ENCODE measurements at places on chromosomes 3 and 15.

- no peak for DNase-seq
These were observed 146.7 kb upstream of the IQSEC1 start for GRCh38 chr3:13219902-13220296.

DNA sequence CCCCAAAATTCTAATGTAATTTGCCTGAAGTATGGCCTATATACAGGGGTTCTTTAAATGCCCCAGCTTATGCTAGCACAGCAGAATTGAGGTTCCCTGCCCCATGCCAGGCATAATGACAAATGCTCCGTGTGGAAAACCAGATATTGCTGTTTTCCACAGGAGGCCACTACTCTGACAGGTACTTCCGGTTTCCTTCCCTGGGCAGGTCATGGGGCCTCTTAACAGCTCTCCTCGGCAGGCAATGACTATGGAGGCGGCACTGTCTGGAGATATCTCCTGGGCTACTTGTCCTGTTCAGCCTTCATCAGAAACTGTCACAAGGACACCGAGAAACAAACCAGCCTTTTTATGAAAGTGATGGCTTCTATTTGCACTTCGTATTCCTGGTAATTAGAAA lies 54.8 kb downstream of the SLC7A14 start:
- no peak for DNase-seq

- no peak for DNase-seq
These were observed 341.6 kb upstream of the WNT5A start for GRCh38 chr3:55828712-55829111.

GRCh38 chr3:49359623-49360022 lies 1.5 kb upstream of the GPX1 start:
- DNase-seq = no peak

DNA sequence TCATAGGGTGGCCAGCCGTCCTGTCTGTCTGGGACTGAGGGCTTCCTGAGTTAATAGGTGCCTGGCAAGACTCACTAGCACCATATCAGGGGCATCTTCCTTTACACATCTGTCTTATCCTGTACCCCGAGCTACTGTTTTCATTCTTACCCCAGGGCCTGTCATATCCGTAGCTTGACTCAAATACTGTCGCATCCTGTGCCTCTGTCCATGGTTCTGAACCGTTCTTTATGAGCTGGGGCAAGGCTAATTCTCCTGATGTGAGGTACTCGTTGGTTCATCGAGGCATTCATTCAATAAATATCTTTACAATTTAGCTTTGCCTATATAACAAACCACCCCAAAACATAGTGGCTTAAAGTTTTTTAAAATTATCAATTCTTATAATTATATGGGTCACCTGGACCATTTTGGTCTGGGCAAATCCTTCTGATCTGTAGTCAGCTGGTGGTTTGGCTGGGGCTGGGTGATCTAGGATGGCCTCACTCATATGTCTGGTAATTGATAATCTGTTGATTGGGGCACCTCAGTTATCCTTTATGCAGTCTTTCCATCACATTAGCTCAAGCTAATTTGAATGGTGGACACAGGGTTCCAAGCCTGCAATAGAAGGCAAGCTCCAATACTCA lies 121.2 kb downstream of the TLE3 start:
- DNase-seq = no peak

- DNase-seq = no peak
These were observed 73.5 kb upstream of the PPIB start for GRCh38 chr15:64236156-64236894.

- no peak for DNase-seq
These were observed 200.6 kb downstream of the BCHE start for GRCh38 chr3:165636684-165637015.

DNA sequence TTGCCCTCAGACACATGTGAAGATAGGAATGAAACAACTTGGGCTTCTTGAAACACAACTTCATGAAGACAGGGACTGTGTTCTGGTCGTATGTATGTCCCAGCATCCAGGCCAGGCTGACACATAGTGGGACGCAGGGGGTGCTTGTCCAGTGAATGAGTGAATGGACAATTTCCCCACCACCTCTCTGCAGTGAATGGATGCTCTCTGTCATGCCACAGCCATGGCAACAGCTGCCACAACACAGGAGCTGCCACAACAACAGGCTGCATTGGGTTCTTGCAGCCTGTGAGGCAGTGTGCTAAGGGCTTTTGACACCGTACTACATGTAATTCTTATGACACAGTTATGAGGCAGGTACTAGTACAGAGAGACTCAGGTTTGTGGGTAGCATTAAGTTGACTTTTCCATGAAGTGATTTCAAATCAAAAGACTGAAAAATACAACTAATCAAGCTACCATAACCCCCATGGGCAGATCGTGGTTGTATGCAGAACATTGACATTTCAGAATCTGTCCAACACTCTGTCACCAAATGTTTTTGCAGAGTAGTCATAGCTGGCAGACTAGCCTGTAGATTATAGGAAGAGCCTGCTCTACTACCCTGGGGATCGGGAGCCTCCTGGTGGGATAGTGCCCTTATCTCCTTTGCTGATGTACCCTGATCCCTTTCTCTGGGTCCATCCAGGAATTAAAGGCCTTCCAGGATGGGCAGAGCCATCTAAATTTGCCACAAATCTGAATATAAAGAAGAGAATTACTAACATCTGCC lies 40.8 kb downstream of the CLSTN2 start:
- no peak for DNase-seq

DNA sequence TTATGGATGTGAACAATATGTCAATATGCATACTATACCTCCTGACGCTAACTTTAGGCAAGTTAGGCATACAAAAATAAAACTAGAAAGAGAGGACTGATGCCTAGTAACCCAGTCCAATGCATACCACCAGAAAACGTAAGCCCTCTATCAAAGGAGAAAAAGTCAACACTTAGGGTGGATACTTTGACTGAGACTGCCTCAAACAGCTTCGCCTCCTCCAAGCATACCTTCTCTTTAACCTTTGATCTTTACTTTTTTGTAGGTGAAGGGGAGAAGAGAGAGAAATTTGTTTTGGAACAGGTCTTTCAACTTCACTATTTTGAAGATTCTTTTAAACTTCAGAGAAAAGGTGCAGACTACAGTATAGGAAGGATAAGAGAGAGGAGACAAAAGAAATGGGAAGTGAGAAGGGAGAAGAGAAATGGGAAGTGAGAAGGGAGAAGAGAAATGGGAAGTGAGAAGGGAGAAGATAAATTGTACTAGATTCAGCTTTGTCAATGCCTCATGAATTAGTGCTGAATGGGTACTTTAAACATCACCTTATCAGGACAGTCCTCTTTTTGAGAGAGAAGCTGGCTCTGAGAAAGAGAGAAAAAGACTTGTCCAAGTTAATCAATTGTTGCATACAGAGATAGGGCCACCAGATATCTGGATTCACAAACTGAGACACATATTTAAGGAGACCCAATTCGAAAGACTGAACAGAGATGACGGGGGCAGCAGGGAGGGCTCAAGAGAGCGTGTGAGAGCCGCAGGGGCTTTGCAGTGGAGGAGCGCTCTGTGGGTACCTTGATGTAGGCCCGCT lies 1.0 kb downstream of the P3H2 start:
- DNase-seq = no peak

- DNase-seq = no peak
These were observed 230.2 kb upstream of the EIF1B start for GRCh38 chr3:40079203-40079846.

- DNase-seq = no peak
These were observed 5.8 kb upstream of the RAD51 start for GRCh38 chr15:40688932-40689799.

DNA sequence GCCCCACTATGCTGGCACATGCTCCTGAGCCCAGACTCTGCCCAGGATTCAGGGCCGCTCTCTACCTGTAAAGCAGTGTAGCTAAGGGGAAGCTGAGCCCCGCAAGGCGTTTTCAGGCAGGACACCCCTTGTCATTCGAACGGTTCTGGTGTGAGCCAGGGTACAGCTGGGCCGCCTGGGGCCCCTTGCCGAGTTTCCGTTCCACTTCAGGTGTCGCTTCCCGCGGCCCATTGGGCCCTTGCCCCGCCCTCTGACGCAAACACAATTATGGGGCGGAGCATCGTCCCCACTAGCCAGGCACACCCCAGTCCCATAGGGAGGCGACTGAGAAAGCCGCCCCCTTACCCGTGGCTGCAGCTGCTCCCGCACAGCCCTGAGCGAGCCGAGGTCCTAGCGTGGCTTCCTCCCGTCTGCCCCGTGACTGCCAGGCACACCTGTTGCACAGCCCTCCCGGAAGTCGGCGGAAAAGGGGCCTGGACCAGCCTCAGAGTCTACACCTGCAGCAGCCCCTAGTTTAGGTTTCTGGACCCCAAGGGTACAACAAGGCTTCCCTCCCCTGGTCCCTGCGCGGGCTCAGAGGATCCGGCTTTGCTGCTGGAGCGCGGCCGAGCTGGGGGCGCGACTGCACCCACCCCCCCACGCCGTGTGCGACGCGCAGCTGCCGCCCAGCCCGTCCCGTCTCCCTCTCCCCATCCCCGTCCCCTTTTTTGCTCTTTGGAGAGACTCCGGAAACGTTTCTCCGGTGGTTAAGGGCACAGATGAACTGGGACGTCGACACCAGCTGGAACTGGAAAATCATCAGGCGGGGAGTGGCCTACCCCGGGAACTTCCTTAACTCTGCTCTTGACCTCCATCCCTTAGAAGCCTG lies at the start of gene PLSCR2:
TSS of gene PLSCR2 (minus strand) at position 412 of the 868 bp plus-strand sequence. CDS start 9,657 bp downstream, outside the sequence.
- peak; percentile 76 for DNase-seq

GRCh38 chr15:41104234-41104633 lies 11.8 kb downstream of the INO80 start:
- no peak for DNase-seq

GRCh38 chr3:3951071-3951470 lies 151.8 kb downstream of the LRRN1 start:
- no peak for DNase-seq

GRCh38 chr15:63288778-63289378 lies 11.5 kb downstream of the APH1B start:
- DNase-seq = no peak

- DNase-seq = no peak
These were observed 3.5 kb upstream of the EFCC1 start for GRCh38 chr3:128997486-128998133.

DNA sequence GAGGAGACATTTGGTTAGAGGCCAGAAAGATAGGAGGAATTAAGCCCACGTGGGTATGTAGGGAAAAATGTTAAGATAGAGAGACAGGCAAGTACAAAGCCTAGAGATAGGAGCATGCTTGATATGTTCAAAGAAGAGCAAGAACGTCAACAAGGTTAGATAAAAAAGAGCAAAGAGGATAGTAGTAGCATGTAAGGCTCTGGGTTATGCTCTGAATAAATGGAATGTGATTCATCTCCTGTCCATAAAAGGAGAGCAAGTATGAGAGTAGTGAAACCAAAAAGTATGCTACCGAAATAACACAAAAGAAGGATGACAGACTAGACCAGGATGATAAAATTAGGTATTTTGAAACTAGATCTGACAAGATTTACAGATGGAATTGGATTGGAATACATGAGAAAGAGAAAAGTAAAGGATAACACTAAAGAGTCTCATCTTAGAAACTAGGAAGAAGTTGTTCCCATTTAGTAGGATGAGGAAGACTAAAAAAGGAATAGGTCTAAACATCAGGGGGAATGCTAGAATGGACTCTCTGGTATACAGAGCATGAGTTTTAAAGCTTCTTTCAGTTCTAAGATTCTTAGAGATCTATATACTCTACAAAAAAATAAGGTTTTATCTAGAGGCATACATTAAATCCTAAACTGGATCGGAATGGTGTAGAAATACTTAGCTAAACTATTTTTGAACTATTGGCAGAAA lies 59.1 kb downstream of the TRPM7 start:
- no peak for DNase-seq

- no peak for DNase-seq
These were observed 328.3 kb downstream of the PLCL2 start for GRCh38 chr3:17213102-17213501.

DNA sequence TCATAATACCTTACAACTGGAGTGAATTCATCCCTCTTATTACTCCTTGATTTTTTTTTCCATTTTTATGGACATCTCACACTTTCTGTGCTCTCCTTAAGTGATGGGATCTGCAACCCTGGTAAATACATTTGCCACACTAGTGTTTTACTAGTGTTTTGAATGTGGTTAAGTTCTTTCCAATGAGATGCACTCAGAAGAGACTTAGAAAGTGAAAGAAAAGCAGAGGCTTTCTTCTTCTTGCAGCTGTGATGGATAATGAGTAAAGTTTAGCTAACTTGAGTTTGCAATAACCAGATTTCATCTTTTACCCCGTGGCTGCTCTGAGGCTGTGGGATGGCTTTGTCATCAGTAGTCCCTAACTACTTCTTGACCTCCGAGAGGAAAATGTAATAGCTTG lies 1248.4 kb downstream of the NSUN3 start:
- DNase-seq = no peak

DNA sequence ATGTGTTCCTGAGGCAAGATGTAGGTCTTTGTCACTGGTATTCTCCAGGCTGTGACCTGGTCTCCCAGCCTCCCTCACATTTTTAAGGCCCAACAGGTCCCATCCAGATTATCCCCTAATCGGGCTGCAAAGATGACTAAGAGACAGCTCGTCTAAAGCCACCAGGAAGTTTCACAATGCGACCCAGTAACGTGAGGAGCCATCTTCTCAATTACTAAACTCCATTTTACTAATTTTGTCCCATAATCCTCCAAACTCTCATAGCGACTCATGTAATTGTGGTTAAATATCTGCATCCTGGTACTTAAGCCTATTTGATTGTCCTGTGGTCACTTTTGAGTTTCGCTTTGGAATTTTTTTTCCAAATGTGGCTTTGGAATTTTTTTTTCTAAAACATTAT lies 8.7 kb upstream of the PLA2G4F start:
- no peak for DNase-seq

- peak; percentile 69 for DNase-seq
These were observed 8.3 kb downstream of the PSTPIP1 start for GRCh38 chr15:77002954-77003912.

DNA sequence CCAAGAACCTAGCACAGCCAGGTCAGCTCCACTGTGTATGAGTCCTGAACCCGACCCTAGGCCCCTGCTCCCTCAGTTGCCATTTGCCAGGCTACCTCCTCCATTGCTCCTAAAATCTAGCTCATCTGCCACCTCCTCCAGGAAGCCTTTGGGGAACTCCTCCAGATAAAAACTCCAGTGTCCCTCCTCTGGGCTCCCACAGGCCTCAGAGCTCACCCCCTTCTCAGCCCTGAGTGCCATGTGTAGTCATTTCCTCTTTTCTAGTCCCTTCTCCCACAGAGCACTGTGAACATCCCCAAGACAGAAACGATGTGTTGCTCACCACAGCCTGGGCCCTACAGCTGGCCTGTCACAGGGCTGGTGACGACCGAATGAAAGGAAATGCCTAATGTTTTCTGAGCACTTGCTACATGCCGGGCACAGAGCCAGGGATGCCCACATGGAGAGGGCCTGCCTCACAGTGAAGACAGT lies 61.0 kb downstream of the IQSEC1 start:
- peak; percentile 87 for DNase-seq

GRCh38 chr3:78668302-78668701 lies 1099.5 kb downstream of the ROBO1 start:
- DNase-seq = no peak

DNA sequence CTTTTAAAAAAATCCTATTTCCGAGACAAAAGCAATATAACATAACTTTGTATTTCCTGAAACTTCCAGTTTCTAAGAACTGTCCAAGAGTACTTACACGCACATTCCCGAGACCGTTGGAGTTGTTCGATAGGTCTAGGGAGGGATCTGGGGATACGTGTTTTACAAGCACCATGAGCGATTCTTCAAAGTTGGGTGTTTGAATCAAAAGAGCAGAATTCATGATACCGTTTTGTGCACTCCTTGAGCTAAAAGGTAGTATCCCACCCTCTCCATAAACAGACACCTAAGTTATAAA lies 700 bp upstream of the EDEM1 start:
- no peak for DNase-seq

- DNase-seq = no peak
These were observed 85.5 kb downstream of the B3GNT5 start for GRCh38 chr3:183338520-183338919.

GRCh38 chr3:58183221-58183620 lies 27.6 kb downstream of the DNASE1L3 start:
- DNase-seq = no peak
